Hypothalamus (tissue), 51 donors: ENCODE measurements at places on chromosomes 6 and 20.

DNA sequence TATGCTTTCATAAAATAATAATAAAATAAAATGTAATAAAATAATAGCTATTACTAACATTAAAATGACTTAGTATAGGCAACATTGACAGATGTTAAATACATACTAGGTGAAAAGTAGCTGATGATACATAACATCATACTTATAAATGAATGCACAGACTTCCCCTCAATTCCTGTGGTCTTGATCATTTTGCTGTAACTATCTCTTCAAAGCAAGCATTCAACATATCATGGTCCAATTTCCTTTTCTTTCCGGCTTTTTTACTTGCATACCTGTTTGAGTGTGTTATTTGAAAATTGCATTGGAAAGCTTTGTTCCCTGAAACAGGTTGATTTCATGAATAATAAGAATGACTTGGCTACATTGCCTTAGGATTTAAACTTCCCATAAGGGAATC lies 309.3 kb downstream of the HDGFL1 start:
- DNase-seq, result no peak

GRCh38 chr20:316316-317068 lies 8.9 kb upstream of the SOX12 start:
- no peak for DNase-seq

- no peak for DNase-seq
These were observed 112.3 kb upstream of the CST7 start for GRCh38 chr20:24836661-24837299.

- no peak for DNase-seq
These were observed 1118.8 kb upstream of the MAP3K7 start for GRCh38 chr6:91705646-91706045.

- no peak for DNase-seq
These were observed at the start of gene BPI for GRCh38 chr20:38303908-38304379. Gene BPI, plus strand, starts transcription at chr20:38304156. Its CDS starts 68 bp downstream, at chr20:38304224.

DNA sequence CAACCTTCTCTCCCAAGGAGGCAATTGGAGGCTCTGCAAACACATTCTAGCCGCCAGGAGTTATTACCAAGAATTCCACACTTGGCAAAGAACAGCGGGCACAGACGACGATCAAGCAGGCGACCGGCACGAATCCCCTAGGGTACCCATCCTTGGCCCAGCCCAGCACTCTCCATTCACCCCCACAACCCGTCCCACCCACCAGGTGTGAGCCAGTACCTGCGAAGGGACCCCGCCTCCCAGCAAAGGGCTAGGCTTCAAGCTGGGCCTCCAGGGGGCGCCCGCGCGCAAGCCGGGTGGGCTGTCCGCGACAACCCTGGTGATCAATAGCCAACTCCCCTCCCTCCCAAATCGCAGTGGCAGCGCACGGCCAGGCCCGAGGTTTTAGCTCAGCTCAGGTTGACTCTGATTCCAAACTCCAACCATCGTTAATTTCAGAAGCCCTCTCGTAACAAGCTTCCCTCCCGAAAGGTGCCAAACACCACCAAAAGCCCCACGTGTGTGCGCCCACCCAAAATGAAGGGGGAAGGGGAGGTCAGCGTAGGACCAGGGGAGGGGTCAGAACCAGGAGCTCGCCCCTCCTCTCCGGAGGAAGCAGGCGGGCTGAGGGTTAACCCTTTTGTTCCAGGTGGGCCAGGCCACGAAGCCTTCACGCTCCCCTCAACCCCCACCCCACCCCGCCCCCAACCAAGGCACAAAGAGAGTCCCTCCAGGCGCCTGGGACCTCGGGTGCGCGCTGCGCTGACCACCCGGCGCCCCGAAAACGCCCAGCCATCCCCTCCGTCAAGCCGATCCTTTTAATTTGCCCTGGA lies 2.1 kb downstream of the SALL4 start:
- DNase-seq, result peak; percentile 17

DNA sequence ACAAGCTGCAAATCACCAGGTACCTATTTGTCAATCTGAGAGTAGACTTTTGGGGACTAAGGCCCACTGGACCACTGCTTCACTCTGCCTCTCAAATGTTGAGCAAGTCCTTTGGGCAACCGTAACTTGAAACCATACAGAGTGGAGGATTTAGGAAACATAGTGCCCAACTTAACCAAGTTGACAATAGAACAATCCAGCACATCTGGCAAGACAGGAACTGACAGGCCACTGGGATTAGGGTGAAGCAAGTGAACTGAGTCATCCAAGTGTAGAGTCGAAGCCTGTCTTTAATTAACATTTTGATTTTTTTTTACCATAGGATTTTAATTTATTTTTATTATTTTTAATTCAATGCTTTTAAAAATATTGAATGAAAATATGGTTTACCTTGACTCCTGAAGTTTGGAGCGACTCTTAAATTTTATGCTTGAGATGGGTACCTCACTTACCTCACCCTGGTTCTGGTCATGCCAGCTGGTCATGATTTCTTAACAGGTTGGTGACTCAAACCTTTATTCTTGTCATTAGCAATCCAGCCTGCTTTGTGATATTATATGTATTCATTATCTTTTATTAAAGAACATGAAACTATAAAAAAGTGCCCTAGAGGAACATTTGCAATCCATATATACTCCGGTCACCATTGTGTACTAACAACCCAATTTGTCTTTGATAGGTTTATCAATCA lies 312.1 kb upstream of the DEFB112 start:
- DNase-seq, result no peak

DNA sequence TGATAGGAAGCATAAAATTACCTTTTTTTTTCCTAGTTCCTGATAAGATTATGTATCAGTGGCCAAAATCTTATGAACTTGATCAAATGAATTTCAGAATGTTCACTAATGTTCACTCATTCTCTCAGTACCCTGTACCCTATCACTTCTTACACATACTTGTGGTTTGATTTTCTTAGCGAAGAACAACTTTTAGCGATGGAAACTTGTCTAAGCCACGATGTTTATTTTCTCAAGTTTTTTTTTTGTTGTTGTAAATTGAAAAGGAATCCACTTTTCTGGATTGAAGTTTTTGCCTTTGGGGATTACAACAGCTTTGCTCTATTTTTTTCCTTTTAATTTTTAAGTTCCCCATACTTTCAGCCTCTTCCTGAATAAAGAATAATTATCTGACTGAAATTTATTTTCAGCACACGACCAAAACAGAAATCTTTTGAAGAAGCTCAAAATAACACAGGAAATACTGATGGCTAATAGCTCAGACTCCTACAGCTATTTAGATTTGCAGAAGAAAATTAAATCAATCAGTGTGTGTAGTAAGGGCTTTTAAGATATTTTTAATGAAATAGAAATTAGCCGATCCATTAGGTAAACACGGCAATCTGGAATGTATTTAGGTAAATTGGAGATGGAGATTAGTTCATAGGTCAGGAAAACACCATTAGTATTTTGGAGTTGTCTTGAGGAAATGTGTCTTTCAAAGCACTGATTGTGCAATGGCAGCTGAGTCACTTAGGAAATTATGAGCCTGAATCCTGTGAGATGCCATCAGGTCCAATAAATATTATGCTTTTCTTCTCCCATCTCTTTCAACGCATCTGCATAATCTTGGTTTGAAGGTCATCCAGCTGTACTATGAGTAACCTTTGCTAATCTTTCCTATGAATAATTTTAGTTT lies 217.5 kb downstream of the GJA1 start:
- no peak for DNase-seq

GRCh38 chr6:170163405-170164170 lies 127.3 kb downstream of the DLL1 start:
- DNase-seq, result no peak

GRCh38 chr6:29553268-29554057 lies 6.1 kb downstream of the UBD start:
- no peak for DNase-seq

GRCh38 chr20:37726321-37726720 lies 32.5 kb downstream of the CTNNBL1 start:
- DNase-seq, result no peak

GRCh38 chr20:44450903-44451450 lies 24.7 kb upstream of the TTPAL start:
- DNase-seq, result no peak

GRCh38 chr6:127291495-127291894 lies 24.8 kb downstream of the RNF146 start:
- DNase-seq, result no peak

- no peak for DNase-seq
These were observed 6.7 kb downstream of the KCNK15 start for GRCh38 chr20:44752099-44752931.

DNA sequence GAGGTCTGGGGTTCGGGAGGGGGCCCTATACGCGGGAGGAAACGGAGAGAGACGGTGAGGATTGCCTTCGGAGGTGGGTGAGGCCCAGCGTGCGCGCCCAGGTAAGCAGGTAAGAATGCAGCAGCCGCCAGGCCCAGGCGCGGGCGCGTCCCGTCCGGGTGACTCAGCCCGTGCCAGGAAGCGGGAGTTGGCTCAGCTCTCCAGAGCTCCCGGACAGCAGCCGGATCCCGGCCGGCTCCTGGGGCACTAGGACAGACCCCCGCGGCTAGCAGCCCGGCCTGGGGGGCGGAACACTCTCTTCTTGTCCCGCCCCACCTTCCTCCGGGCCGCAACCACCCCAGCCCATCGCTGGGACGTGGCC lies 1.5 kb upstream of the MDFI start:
- no peak for DNase-seq

GRCh38 chr6:75279418-75279817 lies 5.2 kb downstream of the TMEM30A start:
- no peak for DNase-seq

- DNase-seq, result peak; percentile 34
These were observed 5.6 kb upstream of the PHACTR3 start for GRCh38 chr20:59598625-59599310.

- no peak for DNase-seq
These were observed 44.3 kb downstream of the TRERF1 start for GRCh38 chr6:42407379-42407778.

DNA sequence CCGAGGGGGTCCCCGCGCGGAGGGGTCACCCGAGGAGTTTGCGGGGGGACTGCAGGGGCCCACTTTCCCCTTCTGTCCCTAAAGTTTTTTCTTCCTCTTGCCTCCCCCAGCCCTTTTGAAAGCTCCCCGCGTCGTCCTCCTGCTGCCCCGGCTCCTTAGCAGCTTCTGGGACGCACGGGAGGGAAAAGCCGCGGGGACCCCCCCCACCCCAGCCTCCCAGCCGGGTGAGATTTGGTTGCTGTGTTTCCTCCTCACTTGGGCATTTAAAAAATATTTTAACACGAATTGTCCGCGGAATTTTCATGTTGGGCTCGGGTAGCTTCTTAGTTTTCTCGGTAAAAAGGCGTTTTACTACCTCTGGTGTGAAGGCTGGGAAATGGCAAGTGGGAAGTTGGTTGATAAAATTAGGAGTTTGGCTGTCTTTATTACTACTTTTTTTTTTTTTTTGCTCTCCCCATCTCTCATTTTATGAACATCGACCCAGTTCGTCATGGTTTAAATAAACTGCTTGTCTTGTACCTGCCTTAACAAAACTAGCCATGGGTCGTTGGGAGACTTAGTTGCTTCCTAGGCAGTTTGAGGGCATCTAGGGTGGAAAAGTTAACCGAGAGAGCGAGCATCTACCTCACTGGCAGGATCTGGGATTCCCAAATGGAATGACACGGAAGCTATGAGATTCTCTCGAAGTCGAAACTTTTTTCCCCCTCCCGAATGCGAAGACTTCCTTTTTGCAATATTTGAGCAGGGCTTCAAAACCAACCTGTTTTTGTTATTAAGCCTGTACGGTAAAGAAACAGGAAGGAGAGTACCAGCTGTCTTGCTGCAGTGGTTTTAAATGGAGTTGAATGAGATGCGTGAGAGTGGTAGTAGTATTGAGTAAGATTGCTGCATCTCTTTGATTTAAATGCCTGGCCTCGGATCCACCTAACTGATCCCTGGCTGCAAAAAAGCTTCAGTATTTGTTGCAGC lies 868 bp downstream of the NCOA3 start:
- DNase-seq, result no peak

DNA sequence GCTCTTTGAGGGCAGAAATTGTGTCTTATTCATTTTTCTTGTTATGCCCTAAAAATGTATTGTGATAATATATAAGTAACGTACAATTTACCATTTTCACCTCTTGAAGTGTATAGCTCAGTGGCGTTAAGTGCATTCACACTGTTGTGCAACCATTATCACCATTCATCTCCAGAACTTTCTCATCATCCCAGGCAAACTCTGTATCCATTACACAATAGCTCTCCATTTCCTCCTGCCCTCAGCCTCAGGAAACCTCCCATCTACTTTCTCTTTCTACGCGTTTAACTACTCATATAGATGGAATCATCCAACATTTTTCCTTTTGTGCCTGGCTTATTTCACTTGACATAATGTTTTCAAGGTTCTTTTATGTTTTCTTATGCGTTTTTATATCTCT lies 184.6 kb downstream of the ESR1 start:
- no peak for DNase-seq

DNA sequence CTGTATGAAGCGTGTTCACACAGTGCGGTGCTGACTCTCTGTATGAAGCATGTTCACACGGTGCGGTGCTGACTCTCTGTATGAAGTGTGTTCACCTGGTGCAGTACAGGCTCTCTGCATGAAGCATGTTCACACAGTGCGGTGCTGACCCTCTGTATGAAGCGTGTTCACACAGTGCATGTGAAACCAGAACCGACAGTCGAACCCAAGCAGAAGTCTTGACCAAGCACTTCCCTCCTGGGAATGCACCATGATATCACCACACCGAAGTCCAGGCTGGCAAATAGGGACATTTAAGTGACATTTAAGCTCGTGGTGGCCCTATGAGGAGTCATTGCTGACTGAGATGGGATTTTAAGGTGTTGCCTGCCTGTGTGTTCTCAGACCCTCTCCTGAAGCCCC lies 11.3 kb upstream of the SERPINB1 start:
- DNase-seq, result no peak
